A673 (cell line): ENCODE measurements at places on chromosomes 12 and 14.

- DNase-seq = peak; percentile 96
These were observed 1.8 kb downstream of the ELK3 start for GRCh38 chr12:96195845-96196451.

DNA sequence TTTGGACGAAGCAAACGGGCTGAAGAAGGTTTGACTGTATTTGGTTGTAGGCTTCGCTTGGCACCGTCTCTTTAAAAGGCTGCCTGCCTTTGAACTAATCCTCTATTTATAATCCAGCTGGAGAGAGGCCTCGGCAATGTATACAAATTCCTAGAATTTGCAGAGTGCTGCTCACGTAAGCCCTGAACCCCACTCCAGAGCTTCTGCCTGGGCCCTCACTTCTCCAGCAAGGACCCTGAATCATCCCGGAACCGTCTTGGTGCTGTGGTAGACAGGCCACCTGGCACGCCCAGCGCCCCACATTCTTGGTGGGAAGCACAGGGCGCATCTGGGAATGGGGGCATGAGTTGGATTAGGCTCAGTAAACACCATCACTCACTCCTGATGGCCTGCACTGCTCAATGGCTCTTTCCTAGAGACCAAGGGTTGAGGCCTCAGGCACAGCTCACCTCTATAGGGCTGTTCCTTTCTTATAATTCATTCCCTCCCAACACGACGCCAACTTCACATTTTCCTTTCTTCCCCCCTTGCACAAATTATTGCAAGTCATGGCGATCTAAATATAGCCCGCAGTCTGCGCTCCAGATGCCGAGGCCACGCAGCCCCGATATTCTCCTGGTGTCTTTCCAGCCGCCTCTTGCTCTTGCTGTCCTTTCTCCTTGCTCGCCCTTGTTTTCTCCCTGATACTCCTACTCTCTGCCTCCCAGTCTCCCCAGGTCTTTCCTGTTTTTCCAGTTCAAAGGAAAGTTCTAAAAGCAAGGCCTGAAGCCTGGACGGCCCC is 141.0 kb downstream of the ZFP36L1 start:
- no peak for DNase-seq

DNA sequence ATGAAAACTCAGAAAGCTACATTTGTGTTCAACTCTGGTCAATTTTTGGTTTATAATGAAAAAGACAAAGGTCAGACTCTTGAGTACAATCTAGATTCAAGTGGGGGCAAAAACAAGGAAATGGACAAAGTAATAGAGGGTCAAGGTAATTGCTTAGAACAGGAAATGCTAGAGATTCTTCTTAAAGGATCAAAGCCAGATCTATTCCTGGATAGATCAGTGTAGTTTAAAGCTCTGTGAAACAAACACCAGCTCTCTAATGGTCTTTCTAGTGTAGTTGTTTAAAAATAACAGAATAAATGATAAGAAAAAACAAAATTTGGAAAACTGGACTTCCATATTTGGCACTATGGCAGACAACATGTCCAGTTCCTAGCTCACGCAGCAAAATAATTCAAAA is 70.7 kb upstream of the SLC8A3 start:
- no peak for DNase-seq

DNA sequence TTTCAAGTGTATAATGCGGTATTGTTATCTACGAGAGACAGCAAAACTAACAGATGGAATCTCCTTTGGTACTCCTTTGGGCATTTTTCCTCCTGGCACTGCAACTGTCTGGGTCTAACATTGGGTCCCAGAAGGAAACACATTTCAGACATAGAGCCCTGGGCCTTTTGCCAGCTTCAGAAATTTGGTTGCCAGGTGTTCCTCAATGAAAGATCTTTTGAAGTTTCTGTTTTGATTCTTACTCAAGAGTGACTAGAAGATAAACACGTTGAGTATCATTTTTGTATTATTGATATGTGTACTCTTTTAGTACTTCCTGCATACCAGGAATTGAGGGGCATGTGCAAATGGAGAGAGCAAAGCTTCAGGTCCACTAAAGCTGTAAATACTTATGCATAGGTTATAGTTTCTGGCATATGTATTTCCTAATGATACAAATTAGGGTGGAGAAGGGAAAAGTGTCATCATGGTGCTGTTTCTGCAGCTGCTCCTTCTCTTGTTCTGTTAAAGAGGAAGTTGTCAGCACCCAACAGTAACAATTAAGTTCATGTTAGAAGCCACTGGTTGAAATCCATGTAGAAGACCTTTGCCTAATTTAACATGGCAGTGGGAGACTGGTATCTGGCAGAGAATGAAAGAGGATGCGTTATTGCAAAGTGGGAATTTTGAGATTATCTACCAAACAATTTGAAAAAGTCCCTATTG is 53.5 kb downstream of the SLC38A6 start:
- DNase-seq = no peak

DNA sequence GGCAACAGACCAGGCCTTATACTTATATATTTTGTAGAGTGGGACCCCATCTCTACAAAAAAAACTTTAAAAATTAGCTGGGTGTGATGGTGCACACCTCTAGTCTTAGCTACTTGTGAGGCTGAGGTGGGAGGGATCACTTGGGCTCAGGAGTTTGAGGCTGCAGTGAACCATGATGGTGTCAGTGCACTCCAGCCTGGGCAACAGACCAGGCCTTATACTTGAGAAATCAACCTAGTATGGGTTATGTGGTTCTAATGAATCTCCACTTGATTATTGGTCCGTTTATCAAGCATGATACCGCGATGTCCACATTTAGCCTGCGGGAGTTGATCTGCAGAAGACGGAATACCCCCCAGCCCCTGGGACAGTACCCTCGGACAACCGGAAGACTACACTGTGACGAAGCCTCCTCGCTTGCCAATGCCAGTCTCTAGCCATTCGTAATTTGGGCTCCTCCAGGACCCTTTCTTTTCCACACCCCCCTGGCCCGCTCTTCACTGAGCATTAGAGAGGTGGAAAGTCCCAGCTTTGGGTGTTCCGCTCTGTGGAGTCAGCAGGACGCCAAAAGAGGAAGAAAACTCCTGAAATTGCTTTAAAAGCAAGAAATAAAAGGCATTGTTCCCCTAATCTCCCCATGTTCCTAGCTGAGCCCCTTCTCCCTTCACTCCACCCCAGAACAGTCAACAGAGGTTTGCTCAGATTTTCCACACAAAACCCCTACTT is 19.4 kb downstream of the LTBP2 start:
- DNase-seq = no peak

GRCh38 chr14:99440278-99440677 is 40.4 kb downstream of the SETD3 start:
- no peak for DNase-seq

DNA sequence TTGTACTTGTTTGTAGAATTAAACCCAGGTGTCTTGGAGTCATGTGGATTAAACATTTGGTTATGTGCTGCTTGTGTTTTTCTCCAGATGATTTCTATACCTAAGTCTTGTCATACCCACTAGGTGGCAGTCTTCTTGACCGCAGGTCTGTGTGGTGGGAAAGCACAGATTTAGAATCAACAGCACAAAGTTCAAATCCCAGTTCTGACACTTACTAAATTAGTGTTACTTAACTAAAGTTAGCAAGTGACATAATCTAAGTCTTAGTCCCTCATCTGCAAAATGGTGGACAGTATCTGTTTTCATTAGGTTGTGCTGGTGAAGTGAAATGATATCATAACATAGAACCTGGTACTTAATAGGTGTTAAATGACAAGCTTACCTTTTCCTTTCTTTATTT is 151.0 kb upstream of the ARHGAP5 start:
- DNase-seq = peak; percentile 63

- no peak for DNase-seq
These were observed 11.3 kb downstream of the SCARB1 start for GRCh38 chr12:124852329-124852831.

GRCh38 chr14:64209444-64210131 is 84.6 kb downstream of the ESR2 start:
- DNase-seq = no peak

DNA sequence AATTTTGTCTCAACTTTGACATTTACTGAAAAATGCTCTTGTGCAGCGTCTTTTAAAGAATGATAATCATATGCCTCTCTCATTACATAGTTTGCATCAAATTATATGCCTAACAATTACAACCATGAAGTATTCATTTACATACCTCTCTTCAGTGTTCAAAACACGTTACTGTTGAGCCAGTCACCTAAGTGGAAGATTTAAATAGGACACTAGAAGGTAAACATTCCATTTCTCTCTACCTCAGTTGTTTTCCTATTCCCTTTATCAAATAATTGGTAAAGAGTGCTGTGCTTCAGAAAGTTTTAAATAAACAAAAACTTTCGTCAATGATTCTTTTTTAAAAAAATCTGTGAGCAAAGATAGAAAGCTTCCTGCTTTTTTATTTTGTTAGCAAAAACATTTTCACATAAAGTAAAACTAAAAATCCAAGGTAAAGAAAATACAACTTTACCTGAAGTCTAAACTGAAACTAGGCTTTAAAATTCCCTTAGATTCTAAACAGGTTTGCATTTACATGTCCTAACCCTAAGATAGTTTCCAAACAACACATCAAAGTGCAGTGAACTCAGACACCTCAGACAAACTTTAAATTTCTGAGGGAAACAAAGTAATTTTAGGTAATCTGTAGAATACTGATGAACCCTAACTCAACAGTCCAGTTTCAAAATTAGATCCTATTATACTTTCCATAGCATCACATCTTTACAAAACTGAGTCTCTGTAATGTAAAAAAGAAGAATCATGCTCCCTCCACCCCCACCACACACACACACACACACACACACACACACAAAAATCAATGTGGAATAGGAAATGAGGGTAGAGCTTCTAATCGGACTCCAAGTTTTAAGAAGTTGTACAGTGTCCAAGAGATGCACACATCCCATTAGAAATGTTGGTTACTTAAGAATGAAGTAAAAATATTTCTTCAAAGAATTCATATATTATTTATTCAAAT is 46.2 kb downstream of the PAWR start:
- no peak for DNase-seq

- no peak for DNase-seq
These were observed 14.7 kb downstream of the SLC2A14 start for GRCh38 chr12:7857971-7858370.

GRCh38 chr12:94261786-94262185 is 113.4 kb downstream of the PLXNC1 start:
- DNase-seq = no peak

DNA sequence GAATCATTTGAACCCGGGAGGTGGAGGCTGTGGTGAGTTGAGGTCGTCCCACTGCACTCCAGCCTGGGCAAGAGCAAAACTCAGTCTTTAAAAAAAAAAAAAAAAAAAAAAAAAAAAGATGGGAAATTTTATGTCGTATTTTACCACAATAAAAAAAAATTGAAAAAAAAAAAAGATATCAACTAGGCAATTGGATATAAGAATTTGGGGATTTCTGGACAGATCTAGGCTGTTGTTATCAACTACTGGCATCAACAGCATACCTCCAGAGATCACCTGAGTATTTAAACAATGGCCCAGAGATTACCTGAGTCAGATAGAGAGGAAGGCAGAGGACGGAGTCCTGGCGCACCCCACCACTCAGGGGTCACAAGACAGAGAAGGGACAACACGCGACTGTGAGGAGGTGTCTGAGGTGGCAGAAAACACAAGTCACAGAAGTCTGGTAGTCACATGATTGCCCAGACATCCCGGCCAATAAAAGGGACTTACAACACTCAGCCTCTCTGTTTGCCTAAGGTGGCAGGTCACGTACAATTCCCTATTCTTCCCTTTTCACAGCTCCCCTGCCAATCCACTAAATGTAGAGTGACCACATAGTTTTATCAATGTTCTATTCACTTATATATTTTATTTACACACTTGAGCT is 1.8 kb downstream of the SPRING1 start:
- DNase-seq = no peak

DNA sequence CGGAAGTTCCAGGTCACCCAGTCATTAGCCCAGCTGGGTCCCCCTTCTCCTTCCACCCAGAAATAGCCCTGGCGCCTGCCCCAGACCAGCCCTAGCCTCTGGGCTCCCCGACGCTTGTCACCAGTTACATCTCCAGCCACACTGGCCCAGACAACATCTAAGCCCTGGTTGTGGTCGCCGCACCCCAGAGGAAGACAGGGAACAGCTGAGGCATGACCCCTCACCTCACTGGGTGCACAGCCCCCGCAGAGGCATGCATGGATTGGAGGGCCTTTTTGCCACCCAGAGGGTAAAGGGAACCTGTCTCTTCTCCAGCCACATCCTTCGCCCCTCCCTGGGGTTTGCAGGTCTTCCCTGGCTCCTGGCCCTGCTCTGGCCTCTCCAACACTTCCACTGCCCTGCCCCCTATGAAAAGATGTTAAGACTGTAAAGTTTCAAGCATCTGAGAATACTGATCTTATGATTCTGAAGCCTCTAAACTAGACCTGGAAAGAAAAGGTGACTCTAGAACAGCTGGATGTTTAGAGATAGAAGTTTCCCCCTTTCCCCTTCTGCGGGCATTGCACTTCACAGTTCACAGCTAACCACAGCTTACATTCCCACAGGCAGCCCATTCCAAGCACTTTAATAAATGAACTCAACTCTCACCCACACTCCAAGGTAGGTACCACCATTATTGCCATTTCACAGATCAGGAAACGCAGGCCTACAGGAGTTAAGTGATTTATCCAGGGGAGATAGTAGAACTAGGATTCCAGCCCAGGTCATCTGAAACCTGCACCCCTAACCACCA is 14.7 kb downstream of the TMEM119 start:
- DNase-seq = no peak

DNA sequence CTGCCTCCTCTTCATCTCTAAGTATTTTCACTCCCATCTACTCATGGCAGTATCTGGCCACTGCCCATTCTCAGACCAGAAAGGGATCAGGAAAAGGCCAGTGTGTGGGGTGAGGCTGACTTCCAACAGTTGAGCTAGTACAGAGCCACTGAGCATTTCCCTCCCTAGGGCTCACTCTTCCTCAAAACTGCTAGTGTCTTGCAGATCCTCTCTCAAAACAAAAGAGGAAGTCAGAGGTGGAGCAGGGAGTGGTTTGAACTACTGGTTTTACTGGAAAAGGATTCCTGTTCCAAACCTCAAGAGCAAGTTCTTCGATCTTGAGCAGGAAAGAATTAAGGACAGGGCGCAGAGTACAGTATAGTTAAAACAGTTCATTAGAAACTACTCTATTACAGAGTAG is 11.7 kb upstream of the RNASE10 start:
- DNase-seq = no peak

DNA sequence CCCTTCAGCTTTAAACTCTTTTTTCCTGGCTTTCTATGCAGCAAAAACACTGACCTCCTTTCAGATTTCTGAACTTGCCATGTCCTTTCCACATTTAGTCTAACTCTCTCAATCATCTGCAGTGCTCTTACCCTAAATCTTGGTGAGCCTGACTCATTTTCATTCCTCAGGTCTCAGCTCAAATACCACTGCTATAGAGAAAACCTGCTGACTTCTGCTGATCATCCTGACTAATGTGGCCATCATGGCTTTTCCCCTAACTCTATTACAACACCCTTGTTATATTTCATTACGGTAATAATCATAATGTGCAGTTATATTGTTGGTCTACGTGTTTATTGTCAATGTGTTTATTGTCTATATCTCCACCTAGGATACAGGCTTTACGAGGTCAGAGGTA is 207.3 kb upstream of the OR4E1 start:
- DNase-seq = no peak
